ENCODE measurements at places on chromosomes 12 and 14.

- DNase-seq = no peak
Measured at GRCh38 chr12:59055204-59055860, 135.0 kb upstream of the LRIG3 start.

- no peak for DNase-seq
Measured at GRCh38 chr12:50932787-50933280, 19.5 kb upstream of the HIGD1C start.

DNA sequence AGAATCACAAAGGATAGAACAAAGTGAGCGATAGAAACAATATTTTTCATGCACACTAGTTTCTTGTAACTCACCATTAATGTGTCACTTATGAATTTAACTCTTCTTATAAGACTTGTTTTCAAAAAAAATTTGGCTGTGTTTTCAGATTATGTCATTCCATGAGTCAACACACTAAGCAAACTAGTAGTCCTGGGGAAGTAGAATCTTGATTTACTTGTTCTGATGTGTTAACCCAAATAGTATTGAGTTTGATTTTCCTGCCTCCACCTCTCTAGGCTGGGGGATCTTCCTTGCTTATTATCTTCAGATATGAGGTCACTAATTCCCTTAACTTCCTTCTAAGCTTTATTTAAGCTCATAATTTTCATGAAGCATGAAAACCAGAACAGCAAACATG is 151.0 kb upstream of the SEL1L start:
- DNase-seq = no peak

DNA sequence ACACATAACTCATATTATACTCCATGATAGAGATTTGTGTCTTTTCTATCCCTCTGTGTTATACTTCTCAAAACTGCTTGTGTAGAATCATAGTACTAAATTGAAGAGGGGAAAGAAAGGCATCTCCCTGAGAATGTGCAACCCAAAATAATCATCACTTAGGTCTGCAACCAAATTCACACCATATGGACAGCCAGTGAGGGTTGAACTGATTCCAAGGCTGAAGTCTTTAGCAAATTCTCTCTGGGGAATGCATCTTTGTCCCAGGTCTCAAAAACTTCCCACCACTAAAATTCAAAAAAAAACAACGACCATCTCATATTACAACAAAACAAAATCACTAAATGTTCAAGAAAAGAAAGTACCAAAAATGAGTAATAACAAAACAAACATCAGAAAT is 11.0 kb downstream of the ZFC3H1 start:
- DNase-seq = no peak

- DNase-seq = no peak
Measured at GRCh38 chr12:122130150-122130549, 43.9 kb downstream of the IL31 start.

DNA sequence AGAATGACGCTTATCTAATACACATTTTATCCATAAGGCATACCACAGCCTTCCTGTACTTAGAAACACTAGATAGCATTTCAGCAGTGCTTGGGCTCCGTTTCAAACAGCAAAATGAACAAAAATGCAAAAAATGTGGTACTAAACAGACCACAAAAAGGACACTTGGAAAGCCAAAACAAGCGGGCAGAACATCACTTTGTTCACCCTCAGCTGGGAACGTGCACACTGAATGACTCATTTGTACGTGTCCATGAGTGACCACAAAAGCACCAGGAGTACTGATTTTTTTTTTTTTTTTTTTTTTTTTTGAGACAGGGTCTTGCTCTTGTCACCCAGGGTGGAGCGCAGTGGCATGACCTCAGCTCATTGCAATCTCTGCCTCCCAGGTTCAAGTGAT is 8.9 kb upstream of the FOXN3 start:
- peak; percentile 40 for DNase-seq

GRCh38 chr14:75457648-75458165 is 29.9 kb downstream of the JDP2 start:
- no peak for DNase-seq

DNA sequence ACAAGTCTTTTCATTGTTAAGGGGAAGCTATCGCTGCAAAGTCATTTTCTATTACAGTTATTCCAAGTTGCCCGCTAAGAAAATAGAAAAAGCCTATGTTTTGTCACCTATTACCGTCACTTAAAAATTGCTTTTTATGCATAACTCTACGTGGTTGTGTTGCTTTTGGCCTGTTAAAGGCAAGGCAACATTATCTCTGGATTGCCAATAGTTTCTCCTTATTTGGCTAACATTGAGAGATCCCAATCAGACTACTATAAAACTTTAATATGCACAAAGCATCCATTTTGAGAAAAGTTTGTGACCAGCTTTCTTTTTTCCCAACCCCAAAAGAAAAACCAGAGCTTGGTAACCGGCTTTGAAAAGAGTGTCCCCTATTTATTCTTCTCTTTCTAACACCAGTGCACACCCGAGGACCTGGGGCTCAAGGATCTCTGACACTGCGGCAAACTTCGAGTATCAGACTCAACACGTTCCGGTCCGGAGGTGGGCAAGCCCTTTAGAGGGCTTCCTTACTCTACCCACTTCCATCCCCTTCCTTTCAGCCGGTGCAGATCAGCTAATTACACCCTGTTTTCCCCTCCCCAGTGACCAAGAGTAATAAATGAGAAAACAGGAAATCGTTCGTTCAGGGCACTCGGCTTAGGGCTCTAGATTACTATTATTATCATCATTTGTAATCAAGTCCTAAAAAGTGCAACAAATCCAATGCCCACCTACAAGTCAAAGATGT is 1.2 kb downstream of the PPP1R12A start:
- peak; percentile 10 for DNase-seq

- DNase-seq = no peak
Measured at GRCh38 chr14:77318006-77318553, 2.6 kb downstream of the POMT2 start.

GRCh38 chr14:22164616-22165015 is 424.4 kb downstream of the DAD1 start:
- no peak for DNase-seq

DNA sequence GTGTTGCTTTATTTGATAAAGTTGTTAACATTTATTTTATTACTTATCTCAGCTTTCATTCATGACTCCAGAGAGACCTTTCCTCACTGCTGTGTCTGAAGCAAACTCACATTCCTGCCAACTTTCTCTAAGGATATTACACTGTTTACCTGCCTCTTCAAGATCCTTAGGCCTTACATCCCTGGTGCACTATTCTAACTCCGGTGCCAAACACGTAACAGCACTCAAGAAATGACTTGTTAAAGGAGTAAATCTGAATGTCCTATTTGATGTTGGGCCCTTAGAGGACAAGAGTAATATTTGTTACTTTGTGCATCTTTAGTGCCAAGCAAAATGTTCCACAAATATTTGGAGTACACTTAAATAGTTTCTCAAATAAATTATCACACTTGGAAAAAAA is 324.1 kb upstream of the FLRT2 start:
- no peak for DNase-seq

DNA sequence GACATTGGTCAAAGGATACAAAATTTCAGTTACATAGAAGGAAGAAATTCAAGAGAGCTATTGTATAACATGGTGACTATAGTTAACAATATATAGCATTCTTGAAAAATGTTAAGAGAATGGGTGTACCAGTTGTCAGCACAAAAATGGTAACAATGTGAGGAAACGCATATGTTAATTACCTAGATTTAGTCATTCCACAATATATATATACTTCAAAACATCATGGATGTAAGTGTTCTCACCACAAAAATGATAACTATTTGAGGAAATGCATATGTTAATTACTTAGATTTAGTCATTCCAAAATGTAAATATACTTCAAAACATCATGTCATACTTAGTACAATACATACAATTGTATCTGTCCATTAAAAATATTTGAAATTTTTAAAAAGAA is 540.4 kb upstream of the MGAT4C start:
- DNase-seq = no peak

DNA sequence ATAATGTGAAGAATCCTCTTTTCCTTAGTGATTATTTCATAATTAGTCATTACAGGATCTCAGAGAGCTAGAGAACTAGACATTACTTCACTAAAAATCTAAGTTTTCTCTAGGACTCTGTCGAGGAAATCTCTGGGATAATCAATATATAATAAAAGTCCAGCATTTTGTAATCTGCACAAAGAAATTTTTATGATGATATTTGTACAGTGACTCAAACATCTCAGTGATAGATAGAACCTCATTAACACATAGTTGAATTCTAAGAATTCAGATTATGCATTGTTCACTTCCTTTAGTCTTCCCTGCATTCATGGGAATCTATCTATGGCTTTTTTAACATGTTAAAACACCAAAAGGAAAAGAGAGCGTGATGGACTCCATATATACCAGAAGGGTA is 11.0 kb downstream of the ITPR2 start:
- no peak for DNase-seq

GRCh38 chr14:93977790-93978581 is 1.6 kb upstream of the ASB2 start:
- DNase-seq = peak; percentile 84

- DNase-seq = no peak
Measured at GRCh38 chr12:66596199-66596598, 82.7 kb downstream of the GRIP1 start.

GRCh38 chr12:45669792-45670191 is 59.7 kb upstream of the ARID2 start:
- no peak for DNase-seq

GRCh38 chr12:5689773-5690172 is 255.3 kb downstream of the ANO2 start:
- DNase-seq = no peak

GRCh38 chr12:12507121-12507520 is 55.5 kb downstream of the DUSP16 start:
- no peak for DNase-seq

DNA sequence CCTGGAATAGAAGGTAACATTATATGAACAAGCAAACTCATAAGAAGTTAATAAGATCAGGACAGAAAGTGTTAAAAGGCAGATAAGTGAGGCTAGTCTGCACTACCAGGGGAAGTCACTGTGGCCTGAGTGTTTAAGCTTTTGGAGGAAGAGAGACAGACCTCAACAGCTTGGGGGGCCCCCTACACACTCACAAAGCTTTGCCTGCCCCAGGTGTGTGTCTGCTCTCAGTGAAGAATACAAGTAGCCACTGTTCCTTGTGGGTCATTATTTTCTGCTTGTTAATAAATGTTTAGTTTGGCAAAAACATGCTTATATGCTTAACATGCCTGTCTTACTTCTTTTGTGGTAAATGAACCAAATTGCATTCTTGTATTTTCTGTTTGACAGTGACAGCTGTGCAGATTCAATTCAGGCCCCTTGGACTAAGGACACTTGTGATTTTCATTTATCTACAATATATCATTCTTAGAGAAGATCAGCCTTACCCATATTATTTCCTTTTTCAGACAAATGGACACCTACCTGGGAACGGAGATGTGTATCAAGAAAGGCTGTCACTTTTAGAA is 50.7 kb upstream of the C12orf71 start:
- DNase-seq = no peak

DNA sequence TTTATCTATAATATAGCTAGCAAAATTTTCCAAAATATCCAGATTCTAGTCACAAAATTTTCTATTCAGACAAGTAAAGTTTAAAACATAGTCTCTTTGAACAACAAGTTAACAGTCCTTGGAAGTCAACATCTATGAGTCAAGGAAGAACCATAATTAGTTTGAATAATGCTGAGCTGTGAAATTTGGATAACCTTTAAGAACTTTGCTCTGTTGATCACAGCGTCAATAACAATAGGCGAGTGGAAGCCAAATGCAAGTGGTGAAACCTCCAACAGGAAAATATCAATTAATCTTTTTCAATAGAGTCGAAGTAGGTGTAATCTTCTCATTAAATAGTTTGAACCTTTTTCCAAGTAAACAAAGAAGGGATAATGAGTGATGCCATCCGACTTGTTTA is 466.6 kb downstream of the FOXG1 start:
- no peak for DNase-seq

GRCh38 chr14:59481407-59481806 is 2.8 kb downstream of the L3HYPDH start:
- DNase-seq = no peak

DNA sequence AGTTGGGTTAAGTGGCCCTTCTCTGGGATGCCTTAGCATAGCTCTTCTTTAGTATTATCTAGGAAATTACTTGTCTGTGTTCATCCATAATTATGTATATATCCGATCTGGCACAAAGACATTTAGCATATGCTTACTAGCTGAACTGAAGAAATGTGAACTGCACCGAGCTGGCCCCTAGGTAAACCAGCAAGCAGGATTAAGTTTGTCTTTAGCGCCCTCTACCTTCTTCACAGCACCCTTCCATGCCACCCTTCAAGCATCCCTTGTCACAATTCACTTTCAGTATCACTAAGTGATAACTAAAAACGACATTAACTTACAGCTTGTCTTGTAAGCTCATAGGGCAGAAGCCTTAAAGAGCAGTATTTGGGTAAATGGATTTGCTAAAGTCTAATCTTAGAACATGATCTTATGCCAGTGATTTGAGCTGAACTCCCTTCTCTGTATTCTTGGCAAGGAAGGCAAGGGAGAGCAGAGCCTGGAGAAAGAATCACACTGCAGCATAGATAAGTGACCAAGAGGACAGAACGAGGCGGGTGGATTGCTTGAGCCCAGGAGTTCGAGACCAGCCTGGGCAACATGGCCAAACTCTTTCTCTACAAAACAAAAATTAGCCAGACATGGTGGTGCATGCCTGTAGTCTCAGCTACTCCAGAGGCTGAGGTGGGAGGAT is 2.6 kb upstream of the HAL start:
- peak; percentile 44 for DNase-seq

DNA sequence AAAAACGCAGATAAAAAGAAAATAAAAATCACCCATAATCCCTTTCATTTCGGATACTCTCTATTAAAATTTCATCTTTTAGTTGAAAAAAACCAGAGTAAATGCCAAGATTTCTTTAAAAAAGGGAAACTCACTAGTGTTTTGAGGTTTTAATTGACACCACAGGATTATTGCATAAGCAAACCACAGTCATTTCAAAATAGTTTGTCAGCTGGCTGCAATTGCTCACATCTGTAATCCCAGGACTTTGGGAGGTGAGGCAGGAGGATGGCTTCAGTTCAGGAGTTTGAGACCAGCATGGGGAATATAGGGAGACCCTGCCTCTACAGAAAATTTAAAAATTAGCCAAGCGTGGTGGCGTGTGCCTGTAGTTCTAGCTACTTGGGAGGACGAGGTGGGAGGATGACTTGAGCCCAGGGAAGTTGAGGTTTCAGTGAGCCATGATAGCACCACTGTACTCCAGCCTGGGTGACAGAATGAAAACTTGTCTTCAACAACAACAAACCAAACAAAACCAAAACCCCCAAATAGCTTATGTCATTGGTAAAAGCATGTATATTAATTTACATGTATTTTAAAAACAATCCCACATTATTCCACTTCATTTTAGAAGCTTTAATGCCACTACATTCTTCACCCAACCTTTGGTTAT is 48.8 kb downstream of the SYNE2 start:
- DNase-seq = no peak

DNA sequence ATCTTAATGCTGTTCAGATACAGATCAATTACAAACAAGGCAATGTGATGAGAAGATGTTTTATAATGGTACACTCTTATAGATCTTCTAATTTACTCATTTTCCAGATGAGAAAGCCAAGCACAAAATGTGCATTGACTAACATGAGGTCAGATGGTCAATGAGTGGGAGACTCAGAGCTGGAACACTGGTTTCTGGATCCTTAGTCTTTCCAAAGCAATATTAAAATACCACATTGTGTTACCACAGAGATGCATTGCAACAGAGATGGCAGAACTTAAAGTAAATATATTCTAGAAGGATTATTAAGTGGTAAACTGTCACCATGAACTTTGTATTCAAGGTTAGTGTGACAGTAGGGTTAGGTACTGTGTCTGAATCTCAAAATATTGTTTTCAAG is 113.6 kb downstream of the SLC15A5 start:
- DNase-seq = no peak

GRCh38 chr14:68364792-68365192 is 428.1 kb downstream of the ZFP36L1 start:
- no peak for DNase-seq
